Fibroblast of the conjunctiva (primary cell): ENCODE measurements at places on chromosomes 7 and 10.

DNA sequence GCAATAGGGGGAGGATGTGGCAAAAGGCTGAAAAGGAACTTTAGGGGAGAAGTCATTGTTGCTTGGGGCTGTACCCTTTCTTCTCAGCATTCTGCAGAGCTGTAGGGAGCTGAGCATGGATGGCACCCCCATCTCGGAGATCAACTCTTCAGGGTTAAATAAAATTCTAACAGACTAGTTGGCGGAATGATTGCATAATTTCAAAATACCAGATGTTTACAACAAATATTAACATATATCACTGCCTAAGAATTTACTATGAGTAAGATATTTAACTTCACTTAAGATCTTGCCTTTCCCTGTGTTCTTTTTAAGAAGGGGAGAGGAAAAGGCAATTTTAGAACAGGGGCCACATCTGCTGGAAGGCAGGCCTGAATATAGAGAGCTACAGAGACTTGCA, 509 bp upstream of the OR2F1 start:
- DNase-seq: no peak

DNA sequence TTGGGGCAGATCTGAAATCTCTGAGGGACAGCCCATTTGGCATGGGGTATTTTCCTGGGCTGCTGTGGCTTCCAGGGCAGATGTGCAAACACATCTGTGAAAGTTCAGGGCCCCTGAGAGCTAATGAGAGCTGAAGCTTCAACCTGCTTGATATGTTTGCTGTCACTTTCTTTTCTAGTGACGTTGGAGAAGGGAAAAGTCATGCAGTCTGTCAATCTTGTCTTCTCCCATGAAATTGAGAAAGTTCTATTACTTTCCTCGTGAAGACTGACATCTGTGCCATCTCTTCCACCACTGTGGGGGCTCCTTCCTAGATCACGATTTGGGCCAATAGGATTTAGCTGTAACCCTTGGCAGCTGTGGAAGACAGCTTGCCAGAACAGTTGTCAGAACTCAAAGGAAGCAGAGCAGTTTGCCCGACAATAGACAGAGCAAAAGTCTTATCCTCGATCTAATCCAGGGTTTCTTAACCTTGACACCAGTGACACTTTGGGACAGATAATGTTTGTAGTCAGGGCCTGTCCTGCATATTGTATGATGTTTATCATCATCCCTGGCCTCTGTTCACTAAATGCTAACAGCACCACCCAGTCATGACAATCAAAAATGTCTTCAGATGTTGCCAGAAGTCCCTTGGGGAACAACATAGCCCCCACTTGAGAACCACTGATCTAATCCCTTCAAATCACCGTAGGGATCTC, 586.5 kb downstream of the LRMDA start:
- no peak for DNase-seq

DNA sequence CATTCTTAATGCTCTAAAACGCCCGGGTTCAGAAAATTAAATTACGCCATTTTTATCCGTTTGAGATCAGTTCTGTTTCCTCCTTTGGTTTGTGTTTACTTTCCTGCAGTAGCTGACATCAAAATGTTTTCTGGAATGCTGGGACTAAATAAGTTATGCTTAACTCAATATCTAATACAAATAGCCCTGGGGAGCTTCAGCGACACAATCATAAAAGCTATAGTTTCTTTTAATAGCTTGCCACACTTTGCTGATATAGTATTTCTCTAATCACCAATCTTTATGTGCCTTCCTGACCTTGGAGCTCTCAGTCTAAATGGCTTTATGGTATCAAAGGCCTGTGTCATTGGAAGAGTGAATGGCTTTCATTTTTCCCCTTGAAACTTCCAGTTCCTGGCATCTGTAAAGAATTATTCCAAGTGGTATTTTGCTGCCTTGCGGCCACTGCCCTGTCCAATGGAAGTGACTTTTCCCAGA, 202.7 kb downstream of the HDAC9 start:
- no peak for DNase-seq

GRCh38 chr7:114854369-114854768, 67.5 kb upstream of the MDFIC start:
- DNase-seq: no peak

GRCh38 chr7:45695249-45695995, 121.3 kb downstream of the ADCY1 start:
- no peak for DNase-seq

DNA sequence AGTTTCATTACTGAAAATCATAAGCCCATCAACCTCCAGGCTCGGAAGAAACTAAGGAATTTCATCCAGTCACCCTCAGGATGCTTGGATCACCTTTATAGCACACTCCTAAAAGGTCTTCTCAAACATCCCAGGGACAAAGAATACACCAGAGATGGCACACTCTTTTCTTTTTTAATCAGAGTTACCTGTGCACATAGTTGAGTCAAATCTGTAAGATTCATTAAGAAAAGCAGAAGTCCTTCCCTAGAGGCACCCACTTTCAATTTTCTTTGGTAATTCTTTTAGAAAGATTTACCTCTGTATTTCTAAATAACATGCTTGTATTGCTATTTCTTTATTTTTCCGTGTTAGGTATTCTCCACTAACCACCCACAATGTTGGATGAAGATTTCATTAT, 50.6 kb upstream of the IL6 start:
- no peak for DNase-seq

- no peak for DNase-seq
Observed at GRCh38 chr7:138097064-138097741, 20.9 kb downstream of the AKR1D1 start.

GRCh38 chr7:154736389-154736788, 266.5 kb downstream of the PAXIP1 start:
- no peak for DNase-seq

DNA sequence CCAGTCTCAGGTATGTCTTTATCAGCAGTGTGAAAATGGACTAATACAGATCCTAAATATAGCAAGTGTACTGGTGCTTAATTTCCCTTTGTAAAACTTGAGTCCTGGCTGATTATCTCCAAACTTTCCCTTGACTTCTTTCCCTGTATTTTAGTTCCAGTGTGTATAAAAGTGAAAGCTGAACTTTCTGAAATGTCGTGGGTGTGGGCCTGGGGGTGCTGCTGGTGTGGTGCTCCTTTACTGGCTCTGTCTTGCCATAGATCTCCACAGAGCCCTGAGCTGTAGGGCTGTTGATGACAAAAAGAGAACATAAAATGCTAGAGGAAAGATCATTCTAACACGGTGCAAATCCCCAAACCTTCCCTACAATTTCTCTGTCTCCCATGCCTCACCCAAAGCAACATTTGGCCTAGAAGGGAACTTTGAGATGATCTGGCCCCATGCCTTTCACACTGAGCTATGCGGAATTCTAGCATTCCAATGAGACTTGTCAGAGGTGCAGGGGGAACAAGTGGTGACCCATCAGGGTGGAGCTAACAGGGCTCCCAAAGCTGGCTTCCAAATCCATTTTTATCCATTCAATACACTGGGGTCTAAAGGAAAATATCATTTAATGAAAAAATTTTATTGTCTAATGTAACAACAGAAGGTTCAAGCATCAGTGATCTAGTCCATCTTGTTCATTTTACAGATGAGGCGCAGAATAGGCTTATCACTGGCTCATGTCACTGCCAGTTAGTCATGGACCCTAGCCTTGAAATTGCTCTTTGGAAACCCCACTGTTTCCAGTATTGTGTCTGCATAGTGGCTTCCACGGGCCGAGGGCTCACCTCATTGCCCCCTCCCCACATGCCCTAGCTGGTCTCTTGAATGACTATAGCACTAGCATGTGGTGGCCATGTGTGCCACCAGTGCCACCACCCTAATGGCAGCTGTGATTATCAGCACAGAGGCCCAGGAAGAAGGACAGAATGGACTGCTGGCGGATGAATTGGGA, 1000.9 kb downstream of the LRMDA start:
- peak; percentile 79 for DNase-seq

GRCh38 chr10:72173619-72174296, 42.1 kb upstream of the ANAPC16 start:
- DNase-seq: no peak

GRCh38 chr10:116669080-116669479, 48.3 kb downstream of the PNLIPRP2 start:
- DNase-seq: no peak

DNA sequence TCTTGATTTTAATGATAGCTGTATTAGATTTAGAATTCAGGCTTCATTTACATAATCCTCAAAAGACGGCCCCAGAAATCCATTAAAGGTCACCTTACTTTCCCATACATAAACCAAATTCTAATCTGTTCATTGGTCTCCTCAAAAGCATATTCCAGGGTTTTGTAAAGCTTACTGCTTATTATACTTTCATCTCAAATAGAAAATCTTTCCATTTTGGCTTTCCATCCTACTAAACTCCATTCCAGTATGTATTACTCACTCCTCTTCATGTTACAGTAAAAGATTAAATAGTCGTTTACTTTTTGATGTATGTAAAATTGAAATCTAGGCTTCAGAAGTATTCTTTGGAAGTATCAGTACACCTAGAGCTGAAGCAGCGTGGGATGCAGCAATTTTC, 143.5 kb upstream of the LRRN3 start:
- DNase-seq: no peak

- DNase-seq: no peak
Observed at GRCh38 chr10:113360870-113361269, 192.0 kb upstream of the HABP2 start.

DNA sequence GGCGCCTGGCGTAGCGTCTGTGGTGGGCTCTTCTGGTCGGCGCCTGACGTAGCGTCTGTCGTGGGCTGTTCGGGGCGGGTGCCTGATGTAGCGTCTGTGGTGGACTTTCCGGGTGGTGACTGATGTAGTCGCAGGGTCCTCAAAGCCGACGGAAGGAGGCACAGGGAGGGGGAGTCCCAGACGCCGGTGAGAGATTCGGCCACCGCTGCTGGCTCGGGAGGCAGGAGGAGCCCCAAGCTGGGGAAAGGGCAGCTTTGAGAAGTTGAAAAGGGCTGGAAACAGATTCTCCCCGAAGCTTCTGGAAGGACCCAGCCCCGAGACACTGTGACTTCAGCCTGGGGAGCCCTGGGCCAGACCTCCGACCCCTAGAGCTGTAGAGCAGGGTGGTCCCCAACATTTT, 105.7 kb downstream of the DNAJB6 start:
- no peak for DNase-seq

- DNase-seq: no peak
Observed at GRCh38 chr7:96304573-96304972, 17.3 kb downstream of the SLC25A13 start.

GRCh38 chr10:129792141-129792540, 171.9 kb downstream of the EBF3 start:
- DNase-seq: no peak

DNA sequence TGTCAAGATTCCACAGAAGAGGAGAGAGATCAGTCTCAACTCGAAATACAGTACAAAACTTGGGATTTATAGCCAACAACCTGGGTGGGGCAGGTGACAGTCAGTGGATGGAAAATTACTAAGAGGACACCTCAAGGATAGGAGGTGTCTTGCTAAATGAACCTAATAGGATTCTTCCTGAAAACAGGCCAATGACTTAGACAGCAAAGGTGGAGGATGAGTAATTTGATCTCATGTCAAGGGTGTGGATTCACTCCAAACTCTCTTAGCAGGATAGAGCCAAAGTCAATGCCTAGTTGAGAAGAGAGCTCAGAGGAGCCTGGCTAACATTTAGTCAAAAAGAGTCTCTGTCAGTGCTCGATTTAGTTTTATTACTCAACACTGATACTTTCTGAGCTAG, 106.7 kb upstream of the INSYN2A start:
- no peak for DNase-seq

DNA sequence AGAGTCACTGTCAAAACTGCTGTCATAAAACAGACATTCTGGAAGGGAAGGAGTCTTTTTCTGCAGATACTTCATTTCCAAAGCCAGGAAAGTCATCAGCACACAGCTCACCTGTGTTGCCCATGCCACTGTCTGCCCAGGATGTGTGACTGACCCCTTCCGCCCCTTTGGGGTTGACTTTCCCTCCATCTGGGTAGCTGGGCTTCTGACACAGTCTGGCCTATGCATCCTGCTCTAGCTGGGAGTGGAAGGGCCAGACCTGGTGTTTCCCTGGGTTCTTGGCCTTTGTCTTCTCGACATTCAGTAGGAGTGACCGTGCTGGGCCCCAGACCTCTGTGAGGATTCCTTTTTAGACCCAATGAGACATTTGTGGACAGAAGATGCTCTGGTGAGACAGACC, 378.9 kb upstream of the NUPR2 start:
- DNase-seq: no peak

DNA sequence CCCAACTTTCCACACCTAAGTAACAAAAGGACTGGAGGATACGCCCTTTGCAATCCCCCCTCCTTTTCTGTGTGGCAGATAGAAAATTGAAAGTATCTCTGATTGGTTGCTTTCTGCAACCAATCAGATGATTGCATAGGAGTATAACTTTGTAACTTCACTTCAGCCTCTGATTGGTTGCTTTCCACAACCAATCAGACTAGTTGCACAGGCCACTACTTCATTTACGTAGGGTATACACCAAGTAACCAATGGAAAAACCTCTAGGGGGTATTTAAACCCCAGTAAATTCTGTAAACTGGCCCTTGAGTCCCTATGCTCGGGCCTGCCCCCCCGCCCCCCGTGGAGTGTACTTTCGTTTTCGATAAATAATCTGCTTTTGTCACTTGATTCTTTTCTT, 1080.4 kb downstream of the CNTNAP2 start:
- DNase-seq: no peak

DNA sequence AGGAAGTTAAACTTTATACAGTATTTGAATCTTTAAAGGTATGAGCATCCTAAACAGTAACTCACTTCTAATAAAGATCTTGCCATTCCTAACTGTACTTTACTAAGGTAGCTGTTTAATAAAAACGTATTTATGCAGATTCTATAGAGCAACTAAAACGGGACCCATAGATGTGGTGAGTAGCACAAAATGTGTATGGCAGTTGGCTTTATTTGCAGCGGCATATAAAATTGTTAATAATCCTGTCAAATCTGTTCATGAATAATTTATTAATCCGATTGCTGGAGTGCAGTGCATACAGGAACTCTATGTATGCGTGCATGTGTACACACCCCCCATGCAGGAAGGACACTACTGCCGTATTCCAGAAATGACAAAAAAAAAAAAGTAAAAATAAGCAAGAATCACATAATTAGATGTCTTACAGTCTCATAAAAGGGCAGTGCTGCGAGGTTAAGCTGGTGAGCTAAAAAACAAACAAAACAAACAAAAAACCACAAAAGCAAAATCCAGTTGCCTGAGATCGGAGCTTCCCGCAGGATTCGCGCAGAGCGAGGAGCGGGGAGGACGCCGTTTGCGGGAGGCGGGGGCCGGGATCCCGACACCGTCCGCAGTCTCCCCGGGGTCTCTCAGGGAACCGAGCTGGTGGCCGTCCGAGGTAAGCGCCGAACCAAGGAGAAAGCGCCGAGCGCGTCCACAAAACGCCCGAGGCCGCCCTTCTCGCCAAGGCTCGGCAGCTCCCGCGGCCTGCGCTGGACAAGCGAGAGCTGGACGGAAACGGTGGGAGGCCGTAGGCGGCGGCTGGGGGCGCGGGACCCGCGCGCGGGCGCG, 518 bp upstream of the COMMD3 start:
- no peak for DNase-seq
